ENCODE measurements at places on chromosomes 2 and 18.

DNA sequence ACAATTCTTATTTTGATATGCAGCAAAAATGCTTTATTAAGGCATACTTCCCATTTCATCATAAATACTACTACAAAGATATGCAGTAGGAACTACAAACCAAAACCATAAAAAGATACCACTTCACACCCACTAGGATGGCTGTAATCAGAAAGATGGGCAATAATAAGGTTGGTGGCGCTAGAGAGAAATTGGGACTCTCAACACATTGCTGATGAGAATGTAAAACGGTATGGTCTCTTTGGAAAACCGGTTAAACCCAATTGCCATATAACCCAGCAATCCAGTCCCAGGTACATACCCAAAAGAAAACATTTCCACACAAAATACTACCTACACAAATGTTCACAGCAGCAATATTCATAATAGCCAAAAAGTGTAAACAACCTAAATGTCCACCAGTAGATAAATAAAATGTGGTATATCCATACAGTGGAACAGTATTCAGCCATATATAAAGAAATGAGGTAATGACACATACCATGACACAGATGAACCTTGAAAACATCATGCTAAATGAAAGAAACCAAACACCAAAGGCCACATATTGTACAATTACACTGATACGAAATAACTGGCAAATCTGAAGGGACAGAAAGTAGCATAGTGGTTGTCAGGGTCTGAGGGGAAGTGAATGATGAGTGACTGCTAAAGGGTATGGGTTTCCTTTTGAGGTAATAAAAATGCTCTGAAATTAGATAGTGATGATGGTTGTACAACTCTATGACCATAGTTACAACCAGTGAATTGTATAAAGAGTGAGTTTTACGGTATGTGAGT is 12.7 kb downstream of the SP3 start:
- DNase-seq = no peak

GRCh38 chr2:100955226-100955625 is 46.9 kb upstream of the RPL31 start:
- no peak for DNase-seq

DNA sequence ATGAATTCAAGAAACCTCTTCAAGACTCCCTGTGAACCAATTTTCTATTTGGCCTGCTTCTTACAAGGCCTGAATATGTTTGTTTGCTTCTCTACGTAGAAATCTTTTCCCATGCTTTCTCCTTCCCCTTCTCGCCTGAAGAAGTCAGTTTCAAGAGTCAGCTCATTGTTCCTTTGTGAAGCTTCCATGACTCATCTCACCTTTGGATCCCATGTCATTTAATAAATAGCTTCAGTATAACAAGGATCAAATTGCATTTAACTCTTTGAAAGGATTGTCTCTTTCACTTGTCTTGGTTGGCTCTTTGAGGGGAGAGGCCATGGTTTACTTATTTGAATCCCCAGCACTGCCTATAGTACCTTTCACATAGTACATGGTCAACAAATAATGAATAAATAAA is 28.4 kb downstream of the CPS1 start:
- no peak for DNase-seq

DNA sequence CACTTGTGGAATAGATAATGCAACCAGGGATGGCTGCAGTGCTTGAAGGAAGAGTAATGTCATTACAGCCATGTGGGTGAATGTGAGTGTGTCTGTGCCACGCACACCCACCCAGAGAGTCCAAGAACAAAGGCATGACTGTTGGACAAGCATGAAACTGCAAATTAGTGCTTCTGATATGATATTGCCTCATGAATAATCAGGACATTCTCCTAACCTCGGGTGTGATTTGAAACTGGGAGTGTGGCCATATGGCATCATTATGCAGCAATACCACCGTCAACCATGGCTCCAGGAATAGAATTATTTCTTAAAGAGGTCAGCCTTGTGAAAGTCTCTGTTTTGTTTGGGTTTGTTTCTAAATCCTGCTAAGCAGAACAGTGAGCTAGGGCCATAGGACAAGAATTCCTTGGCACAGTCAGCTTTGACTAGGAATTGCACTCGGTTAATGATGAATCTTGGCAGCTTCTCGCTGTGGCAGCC is 678.0 kb upstream of the RAB6C start:
- DNase-seq = no peak

GRCh38 chr2:207434899-207435465 is 94.8 kb upstream of the CREB1 start:
- no peak for DNase-seq

DNA sequence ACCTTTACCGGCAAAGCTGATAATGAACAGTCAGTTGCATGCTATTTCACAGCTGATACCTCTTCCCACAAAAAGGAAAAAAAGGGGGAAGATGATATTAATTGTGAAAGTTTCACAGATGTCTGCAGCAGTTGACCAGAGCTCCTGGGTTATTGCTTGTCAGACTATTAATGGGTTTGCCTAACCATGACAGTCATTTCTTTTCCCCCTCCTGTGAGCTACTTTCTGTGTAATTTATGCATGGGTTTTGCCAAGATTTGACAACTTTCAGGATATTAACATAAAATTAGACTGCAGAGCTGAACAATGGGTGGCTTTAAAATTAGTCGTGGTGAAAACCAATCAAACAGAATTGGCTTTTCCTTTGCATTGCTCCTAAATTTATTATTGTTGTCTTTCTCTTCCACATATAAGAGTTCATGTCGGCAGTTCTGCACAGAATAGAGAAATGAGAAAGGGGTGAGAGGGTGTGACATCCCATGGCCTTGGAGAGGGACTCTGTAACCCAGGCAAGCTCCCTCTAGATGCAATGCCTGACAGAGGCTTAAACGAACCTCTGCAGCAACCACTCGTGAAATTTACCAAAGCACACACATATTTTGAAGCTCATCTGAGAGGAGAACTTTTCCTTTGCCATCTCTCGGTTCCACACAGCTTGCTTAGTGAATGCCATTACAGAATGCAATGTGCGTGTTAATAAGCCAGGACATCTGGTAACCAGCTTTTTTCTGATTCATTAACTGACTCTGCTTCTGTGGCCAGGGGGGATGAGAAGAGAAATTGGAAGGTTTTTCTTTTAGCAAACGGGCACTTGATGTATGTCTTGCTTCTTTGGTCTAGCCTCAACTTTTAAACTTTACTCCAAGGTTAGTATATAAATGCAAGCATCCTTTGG is 82.2 kb upstream of the ITGA4 start:
- DNase-seq = no peak

Measured in stimulated activated CD8-positive, alpha-beta memory T cell treated with anti-CD3 and anti-CD28 coated beads, Interleukin-15, amount 100 ng/mL, for 48 hours (primary cell).